GM19239 (cell line): ENCODE measurements at places on chromosomes 16 and 17.

DNA sequence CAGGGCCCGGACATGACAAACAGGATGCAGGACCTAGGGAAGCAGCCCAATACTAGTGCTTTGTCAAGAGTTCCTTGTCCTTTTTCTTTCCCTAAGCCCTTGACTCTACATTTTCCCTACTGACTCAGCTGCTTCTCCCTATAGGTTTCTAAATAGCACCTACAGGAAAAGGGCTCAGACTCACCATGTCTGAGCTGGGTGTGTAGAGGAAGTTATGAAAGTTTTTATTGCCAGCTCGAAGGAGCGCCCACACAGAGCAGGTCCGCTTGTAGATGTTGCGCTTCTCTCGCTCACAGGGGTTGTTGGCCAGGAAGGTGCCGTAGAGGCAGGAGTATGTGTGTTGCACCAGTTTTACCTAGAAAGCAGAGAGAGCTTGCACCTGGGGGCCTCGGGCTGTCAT is 10.6 kb downstream of the MTMR4 start:
- no peak for DNase-seq

DNA sequence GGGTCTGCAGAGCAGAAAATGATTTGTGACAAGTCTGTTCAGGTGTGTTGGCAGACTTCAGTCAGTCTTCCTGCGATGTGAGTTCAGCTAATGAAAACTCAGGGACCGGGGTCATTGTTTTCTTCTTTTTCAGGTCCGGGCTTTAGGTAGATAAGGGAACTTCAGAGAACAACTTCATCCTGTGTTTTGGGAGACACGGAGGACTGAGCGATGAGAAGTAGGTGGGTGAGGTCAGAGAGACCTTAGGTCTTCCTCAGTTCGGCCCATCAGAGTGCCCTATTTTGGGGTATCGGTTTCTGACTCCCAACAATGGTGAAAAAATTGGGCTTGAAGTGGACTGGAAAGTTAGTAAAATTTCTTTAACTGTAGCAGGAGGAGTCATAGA is 88.9 kb upstream of the ATF7IP2 start:
- DNase-seq, result no peak

GRCh38 chr17:49939318-49939717 is 29.7 kb upstream of the DLX4 start:
- no peak for DNase-seq

DNA sequence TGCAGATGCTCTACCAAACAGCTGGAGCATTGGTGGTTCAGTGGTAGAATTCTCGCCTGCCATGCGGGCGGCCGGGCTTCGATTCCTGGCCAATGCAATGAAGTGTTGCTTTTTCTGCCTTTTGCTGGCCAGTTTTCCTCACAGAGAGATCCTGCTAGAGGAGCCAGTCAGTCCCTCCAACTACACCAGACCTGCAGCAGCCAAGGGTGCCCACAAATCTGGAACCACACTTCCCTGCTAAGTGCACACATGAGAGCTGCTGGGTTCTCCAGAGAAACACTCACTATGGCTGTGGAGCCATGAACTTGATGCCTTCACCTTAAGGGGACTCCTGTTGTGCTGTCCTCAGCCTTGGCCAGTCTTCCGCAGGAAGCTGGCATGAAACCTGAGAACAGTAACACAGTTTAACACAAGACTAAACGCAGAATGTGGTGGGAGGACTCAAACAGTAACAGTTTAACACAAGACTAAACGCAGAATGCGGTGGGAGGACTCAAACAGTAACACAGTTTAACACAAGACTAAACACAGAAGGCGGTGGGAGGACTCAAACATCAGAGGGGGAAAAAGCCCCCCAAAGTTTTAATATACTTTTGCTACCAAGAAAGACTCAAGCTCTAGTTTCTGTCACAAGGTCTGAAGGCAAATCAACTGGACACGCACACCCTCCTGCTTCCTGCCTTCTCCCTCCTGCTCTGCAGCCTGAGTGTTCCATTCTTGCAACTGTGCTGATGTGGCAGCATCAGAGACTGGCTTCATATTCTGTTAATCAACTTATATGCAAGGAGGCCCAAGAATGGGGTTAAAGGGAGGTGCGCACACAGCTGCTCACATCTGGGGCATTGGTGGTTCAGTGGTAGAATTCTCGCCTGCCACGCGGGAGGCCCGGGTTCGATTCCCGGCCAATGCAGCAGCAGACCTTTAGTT is 12.0 kb downstream of the VAC14 start:
- no peak for DNase-seq

DNA sequence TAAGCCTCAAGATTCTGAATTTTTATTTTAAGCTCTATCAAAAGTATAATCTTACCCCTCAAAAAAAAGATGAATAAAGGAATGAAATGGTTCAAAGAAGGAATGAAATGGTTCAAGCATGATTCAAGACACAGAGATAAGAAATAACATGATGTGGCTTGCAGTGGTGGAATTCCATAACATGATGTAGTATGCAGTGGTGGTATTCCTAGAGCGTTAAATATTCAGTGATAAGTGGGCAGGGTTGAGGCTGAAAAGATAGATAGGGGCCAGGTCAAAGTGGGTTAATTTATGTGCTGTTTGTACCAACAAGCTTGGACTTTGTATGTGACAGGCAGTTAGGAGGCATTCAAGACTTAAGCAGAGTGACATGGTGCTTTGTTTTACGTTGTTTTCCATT is 29.6 kb downstream of the TNRC6A start:
- no peak for DNase-seq

GRCh38 chr17:75555679-75556153 is 30.2 kb downstream of the LLGL2 start:
- DNase-seq, result no peak

GRCh38 chr17:9072696-9073339 is 51.5 kb downstream of the NTN1 start:
- no peak for DNase-seq

- DNase-seq, result no peak
Observed at GRCh38 chr16:51815523-51815922, 664.5 kb upstream of the SALL1 start.

- no peak for DNase-seq
Observed at GRCh38 chr16:54389836-54390494, 103.4 kb upstream of the IRX3 start.

DNA sequence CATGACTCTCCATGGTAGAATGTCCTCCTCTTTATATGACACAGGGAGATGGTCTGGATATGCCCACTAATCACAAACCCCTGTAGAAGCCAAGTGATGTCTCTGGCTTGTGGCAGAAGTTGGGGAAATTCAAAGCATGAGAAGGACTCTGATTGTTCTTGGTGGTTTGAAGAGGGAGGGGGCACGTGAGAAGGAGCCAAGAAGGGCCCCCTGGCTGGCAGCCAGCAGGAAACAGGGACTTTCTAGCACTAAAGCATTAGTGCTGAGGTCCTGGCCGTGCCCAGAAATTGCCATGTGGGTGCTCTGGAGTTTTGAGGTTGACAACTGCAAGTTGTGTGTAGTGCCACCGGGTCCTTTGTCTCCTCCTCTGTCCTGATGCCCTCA is 199.9 kb downstream of the LGALS9B start:
- no peak for DNase-seq

DNA sequence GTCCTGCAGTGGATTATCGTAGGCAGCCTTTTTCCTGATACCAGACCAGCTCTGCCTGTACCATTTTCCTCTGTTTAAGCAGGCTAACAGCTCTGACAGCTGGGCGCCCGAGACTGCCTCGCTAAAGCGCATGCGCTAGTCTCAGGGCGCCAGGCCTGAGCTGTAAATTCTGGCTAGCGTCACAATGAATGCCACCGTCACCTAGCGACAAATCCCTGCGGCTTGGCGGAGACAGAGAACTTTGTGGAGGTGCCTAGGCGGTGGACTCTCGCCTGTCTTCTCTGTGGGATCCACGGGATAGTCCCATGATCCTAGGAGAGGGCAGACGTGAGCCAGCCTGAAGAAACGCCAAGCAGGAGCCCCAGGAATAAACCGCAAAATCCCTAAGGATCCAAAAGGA is 573.9 kb downstream of the KCNJ18 start:
- DNase-seq, result no peak

DNA sequence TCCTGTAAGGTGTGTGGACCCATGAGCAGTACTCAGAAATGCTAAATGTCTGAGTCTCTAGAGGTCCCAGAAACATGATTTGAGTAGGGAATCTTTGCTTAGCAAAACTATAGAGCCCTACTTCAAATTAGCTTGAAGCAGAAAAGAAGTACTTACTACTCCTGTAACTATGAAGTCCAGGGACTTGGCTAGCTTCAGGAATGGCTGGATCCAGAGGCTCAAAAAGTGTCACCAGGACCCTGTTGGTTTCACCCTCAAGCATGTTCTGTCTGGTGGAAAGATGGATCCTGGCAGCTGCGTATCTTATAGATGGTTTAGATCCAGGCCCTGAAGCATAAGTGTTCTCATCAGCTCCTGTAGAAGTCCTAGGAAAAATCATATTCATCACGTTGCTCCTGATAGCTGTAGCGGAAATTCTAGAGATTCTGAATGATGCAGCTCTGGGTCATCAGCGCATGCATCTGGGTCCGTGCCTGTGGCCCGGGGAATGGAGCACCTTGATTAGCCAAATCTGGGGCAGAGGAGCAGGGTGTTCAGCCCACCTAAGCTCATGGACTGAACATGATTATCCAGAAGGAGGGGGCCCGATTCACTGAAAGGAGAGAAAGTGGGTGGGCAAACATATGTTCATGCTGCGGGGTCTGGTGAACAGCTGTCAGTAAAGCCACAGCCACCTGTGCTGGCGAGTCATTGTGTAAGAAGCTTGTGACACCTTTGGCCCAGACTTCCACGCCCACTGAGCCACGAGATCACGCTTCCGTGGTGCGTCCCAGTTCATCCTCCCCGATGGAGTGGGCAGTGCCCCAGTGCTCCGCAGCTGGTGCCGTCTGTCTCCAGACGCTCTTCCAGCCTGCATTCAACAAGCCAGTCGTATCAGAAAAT is 260.6 kb downstream of the CPPED1 start:
- DNase-seq, result no peak

GRCh38 chr16:58378401-58378800 is 13.9 kb upstream of the GINS3 start:
- DNase-seq, result no peak

- peak; percentile 9 for DNase-seq
Observed at GRCh38 chr16:21953541-21953902, 361 bp downstream of the UQCRC2 start.
